ENCODE measurements at places on chromosomes 1 and 21.

DNA sequence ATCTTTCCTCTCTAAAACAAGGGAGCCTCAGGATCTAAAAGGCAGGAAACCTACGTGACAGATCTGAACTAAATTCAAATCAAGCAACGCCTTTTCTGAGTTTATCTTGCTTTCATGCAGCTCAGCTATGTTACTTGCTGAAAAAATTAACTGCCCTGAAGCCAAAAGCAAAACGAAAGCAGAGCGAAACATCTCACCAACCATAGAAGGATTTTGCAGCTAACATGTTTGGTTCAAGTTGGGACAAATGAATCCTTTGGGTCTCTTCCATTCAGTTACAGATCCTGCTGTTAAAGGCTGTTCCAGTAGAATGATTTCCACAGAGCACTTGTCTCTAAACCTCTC lies 482 bp downstream of the SLC2A5 start:
- DNase-seq = peak; percentile 45

DNA sequence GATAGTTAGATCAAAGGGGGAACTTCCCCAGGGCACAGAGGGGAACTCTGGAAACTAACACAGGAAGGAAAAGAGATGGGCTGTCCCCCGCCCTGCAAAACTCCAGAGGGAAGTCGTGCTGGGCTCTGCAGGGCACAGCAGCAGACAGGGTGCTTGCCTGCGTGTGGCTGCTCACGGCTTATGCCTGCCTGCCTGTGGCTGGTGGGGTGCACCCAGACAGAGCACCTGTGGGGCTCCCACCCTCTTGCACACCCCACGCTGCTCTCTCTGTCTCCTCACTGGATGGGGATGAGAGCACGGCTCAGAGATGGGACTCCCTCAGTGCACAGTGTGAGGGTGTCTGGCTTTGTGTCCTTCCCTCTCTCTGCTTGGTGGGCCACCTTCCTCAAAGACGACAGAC lies 13.5 kb upstream of the ETV3L start:
- no peak for DNase-seq

GRCh38 chr1:95366498-95366897 lies 132.5 kb downstream of the RWDD3 start:
- no peak for DNase-seq

GRCh38 chr1:154115180-154115579 lies 39.7 kb downstream of the NUP210L start:
- no peak for DNase-seq
